ENCODE measurements at places on chromosomes 6 and 20.

- DNase-seq = no peak
Measured at GRCh38 chr6:136866872-136867416, 44.6 kb downstream of the PEX7 start.

DNA sequence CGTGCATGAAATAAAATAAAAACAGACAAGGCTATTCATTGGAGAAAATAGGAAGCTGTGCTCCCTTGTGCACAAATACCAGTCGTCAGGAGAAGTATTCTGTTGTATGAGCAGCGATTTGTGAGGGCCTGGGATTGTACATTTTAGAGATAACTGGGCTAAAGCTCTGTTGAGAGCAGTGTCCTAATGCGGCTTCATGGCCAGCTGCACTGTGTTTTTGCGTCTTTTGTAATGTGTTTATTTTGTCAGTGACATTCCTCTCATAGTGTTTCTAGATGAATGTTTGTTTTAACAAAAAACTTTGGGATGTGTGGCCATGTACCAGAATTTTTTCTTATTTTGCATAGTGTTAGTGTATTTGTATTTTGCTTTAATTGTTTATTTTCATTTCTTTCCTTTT, 14.8 kb downstream of the ERMARD start:
- no peak for DNase-seq

GRCh38 chr20:2993250-2993649, 50.2 kb upstream of the GNRH2 start:
- DNase-seq = no peak

GRCh38 chr6:105292689-105293339, 110.1 kb downstream of the PREP start:
- no peak for DNase-seq

DNA sequence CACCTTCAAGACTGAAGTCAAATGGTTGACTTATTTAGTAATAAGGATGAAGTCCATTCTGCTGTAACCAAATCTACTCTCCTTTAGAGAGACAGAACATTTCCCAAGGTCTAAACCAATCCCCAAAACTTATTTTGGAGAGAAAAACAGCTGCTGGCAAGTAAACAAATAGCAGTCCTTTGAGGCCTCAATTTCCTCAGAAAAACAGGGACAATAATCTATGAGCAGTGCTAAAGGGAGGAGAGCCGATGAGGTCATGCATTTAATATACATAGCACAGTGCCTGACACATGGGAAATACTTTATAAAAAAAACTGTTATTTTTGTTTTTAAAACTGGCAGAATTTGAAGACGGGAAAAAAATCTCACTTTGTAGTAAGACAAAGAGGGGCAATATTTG, 526.0 kb downstream of the EPM2A start:
- DNase-seq = no peak

- peak; percentile 33 for DNase-seq
Measured at GRCh38 chr20:62030834-62031434, 34.7 kb downstream of the TAF4 start.

- DNase-seq = no peak
Measured at GRCh38 chr20:34322267-34323105, 19.3 kb upstream of the AHCY start.

DNA sequence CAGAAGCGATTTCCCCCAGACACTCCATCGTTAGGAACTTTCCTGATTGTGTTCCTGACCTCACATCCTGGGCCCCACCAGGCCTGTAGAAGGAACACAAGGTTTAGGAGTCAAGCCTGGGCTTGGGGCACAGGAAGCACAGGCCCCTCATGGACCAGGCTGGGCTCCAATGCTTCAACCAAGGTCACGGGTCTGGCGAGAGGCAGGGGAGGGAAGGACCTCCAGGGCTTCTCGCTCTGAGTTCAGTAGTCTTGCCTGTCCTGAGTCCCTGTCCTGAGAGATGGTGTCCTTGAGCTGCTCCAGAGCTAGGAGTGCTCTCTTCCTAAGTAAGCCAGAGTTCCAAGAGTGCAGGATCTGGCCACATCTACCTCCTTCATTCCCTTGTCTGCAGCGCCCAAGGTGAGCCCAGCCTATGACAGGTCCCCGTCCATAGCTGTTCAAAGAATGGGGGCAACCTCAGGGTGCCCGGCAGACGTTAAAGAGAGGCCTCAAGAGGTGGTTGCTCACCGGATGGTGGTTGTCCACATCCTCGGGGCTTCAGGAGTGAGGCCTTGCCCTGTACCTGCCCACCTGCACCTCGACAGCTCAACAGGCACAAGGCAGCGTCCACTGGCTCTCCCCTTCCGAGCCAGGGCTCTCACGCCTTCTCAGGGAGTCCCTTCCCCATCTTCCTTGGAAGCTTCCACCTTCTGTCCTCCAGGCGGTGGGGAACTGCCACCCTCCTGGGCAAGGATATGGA, 1.6 kb upstream of the TUBB1 start:
- no peak for DNase-seq

- DNase-seq = no peak
Measured at GRCh38 chr20:16393297-16393696, 180.0 kb downstream of the KIF16B start.

- DNase-seq = no peak
Measured at GRCh38 chr6:10484912-10485311, 36.2 kb upstream of the GCNT2 start.

DNA sequence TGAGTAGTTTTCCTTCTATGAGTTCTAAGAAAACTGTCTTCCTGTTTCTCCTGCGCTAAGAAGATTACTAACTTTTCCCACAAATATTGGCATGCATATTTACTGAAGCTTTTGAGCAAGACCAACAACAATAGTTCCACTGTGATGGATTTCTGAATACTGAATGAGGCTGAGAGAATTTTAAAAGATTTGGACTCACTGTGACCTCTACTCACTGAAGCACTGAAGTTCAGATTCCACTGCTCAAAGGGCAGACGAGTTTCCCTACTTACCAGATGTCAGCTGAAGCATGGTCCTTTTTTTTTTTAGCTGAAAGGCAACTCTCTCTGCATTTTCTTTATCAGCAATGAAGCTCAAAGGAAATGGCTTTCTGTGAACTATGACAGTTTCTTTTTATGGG, 718.5 kb downstream of the RFPL4B start:
- no peak for DNase-seq

DNA sequence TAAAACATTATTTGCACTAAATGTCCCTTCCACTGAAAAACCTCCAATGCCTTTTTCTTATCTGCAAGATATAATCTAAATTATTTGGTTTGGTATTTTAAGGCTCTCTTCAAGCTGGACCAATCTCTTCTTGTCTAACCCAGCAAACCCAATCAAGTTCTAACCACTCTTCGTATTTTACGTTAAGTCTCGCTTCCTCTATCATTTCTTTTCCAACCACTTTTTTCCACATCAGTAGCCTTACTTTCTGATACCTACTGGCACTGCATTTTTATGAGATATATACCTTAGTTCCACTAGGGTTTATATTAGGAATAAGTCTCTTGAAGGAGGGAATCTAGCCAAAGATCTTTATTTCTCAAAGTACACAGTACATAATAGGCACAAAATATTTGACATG, 19.1 kb downstream of the FBXL4 start:
- DNase-seq = no peak

DNA sequence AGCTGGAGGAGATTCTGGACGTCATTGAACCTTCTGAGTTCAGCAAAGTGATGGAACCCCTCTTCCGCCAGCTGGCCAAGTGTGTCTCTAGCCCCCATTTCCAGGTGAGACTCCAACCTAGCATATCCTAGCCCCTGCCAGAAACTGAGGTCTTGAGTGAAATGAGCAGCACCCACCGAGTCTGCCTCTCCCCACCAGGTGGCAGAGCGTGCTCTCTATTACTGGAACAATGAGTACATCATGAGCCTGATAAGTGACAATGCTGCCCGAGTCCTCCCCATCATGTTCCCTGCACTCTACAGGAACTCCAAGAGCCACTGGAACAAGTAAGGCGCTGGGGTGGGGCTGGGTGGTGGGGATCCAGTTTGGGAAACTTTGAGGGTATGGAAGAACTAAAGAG, 4.6 kb downstream of the MEA1 start:
- DNase-seq = peak; percentile 23

DNA sequence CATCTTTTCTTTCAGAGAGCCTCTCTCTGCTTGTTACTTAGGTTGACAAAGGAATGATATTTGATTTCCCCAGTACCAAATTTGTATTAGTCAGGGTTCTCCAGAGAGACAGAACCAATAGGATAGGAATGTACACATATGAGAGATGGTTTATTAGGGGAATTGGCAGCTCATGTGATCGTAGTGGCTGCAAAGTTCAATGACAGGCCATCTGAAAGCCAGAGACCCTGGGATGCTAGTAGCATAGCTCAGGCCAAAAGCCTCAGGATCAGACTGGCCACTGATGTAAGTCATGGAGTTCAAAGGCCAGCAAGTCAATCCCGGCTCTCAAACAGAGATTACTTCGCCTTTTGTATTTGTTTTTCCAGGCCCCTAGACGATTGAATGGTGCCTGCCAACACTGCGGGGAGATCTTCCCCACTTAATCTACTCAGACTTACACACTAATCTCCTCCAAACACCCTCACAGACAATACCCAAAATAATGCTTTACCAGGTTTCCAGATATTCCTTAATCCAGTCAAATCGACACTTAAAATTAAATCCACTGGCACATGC, 215.5 kb downstream of the ALDH8A1 start:
- DNase-seq = no peak

GRCh38 chr20:57844626-57845596, 135.1 kb upstream of the PMEPA1 start:
- DNase-seq = no peak

GRCh38 chr20:25000268-25000801, 7.8 kb upstream of the APMAP start:
- DNase-seq = no peak

- no peak for DNase-seq
Measured at GRCh38 chr6:7692453-7692784, 33.5 kb upstream of the BMP6 start.

GRCh38 chr20:51926670-51927305, 124.5 kb upstream of the SALL4 start:
- no peak for DNase-seq

- DNase-seq = no peak
Measured at GRCh38 chr6:96016334-96017069, 728 bp downstream of the FUT9 start.

DNA sequence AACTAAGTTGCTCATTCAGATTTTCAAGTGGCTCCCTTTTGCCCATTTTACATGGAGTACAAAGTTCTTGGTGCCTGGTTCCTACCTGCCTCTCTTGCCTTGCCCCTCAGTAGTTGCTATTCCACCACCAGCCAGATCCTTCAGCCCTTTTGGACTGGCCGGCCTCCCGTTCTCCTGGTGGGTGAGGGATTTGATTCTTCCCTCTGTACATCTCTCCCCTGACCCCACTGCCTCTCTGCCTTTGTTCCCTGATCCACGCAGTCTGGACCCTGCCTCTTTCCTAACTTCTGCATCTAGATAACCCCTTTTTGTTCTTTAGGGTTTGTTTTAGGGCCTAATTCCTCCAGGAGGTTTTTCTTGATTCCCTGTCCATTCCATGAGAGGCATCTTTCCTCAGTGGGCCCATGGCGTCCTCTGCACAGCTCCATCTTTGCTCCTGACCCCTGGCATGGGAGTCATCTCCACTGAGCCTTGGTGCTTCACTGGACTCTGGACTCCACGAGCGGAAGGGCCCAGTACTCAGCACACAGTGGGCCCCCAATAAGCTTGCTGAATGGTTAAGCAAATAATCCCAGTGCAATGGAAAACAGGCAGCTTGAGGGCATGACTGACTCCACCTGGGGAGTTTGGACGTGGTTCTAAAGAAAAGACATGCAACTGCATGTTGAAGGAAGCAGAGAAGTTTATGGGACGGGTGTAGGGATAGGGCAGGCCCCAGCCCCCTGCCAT, 309.3 kb upstream of the SUPT3H start:
- no peak for DNase-seq

DNA sequence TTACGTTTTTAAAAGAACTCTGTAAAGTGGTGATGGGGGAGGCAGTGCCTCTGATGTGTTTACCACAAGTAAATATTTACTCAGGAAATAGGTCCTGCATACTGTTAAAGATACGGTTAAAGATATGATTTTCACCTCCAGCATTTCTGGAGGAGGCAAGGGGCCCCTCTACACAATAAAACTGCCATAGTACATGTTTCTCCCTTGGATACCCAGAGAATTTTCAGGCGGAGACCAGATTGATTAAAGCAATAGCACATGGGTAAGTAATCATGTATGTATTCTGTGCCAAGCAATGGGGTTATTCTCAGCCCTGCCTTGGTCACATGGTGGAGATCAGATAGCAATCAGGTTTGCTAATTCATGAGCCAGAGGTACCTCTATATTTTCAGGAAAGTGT, 9.6 kb downstream of the RIPOR2 start:
- no peak for DNase-seq

GRCh38 chr6:25788305-25788922, 33.9 kb downstream of the SLC17A4 start:
- peak; percentile 24 for DNase-seq

DNA sequence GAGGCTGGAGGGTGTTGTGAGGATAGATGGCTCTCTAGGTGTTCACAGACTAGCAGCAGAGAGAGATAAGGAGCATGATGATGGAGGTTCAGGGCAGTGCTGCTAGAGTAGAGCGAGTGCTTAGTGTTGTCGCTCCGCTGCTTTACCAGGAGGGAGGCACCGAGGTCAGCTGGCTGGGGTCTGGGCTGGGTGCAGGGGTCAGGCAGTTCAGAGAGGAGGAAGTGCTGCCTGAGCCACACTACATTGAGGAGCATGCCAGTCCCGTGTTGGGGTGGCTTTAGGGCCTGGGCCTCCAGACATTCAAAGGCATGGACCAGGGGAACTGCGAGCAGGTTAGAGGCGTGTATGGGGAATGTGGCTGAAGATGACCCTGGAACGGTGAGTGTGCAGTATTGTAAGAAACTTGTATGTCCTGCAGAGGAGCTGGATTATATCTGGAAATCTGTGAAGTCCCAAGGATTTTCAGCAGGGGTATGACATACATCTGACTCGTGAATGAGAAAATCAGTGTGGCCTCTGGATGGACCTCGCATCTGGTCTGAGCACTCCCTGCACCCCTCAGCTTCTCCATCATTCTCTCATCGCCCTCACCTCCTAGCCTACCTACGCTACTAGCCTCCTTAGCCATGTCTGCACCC, 66.9 kb downstream of the IGF2R start:
- DNase-seq = no peak

DNA sequence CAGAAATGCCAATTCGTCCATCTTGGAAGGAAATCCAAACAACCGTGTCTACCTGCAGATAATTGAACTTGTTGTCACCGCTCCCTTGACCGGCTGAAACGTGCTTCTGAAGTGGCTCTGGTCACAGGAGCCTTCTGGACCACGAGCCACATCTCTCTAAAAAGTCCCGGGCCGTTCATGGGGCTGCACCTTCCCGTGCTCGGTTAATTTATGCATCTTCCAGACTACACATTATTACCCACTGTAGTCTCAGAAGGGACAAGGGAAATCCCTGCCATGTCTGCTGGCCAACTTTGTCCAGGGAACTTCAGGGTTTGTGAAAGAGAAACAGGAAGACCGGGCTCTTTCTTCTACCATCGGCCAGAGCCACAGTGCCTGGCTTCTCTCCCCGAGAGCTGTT, 63.4 kb upstream of the MPC1 start:
- DNase-seq = no peak

- DNase-seq = no peak
Measured at GRCh38 chr20:35661053-35661452, 3.6 kb downstream of the CPNE1 start.

Measured in CD4-positive, alpha-beta T cell treated with Interleukin-1 beta for 1 hour (primary cell).